ENCODE measurements at places on chromosomes 2 and 18.
A peak's percentile ranks its signal among the peaks of the same experiment; 100 is the strongest.

- DNase-seq = no peak
These were observed 68.8 kb downstream of the EMX1 start for GRCh38 chr2:72985891-72986683.

- no peak for DNase-seq
These were observed 740.3 kb downstream of the NRXN1 start for GRCh38 chr2:50291610-50292009.

DNA sequence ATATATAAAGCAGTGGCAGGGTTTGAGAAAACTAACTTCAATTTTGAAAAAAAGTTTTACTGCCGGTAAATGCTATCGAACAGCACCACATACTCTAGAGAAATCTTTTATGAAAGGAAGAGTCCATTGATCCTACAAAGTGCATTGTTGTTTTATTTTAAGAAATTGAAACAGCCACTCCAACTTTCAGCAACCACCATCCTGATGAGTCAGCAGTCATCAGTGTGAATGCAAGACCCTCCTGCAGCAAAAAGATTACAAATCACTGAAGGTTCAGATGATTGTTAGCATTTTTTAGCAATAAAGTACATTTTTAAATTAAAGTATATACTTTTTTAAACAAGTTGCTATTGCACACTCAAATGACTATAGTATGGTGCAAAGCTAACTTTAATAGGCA, 1017.7 kb upstream of the CRIM1 start:
- DNase-seq = no peak

DNA sequence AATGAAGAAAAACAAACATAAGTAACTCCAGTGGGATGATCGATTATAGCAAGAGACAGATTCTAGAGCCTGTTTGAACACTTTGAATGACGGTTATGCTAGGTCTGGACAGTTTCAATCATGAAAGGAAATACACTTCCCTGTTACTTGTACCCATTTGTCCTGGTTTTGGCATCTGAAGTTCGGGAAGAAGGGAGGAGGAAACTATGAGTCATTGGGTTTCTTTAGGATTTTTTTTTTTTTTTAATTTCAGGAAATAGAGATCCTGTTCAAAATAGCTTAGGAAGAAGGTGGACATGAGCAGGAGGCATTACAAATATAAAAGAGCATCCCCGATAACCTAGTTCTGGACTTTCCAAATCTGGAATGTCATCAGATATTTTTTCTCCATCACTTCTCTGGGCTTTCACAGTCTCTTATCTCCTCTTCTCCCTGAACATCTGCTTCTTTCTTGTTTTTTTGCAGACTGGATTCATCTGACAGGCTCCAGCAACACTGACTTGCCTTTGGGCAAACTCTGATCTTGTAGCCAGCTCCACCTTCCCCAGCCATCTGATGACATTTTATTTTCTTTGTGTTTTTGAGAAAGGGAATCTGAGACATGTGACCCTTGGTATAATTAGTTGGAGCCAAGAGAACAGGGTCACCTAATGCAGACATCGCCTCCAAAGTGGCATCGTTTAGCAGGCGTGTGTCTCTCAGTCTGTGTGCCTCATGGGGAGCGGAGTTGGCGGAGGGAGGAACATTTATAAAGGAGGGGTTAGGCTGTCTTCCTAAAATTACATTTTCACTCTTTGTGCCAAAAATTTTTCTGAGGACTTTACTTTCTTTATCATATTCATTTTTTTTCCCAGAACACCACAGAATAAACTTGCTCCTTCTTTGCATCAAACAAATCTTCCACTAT, 195.3 kb upstream of the EPHA4 start:
- no peak for DNase-seq

GRCh38 chr2:23273786-23274185, 111.2 kb upstream of the KLHL29 start:
- no peak for DNase-seq

GRCh38 chr2:169480079-169480465, 778 bp downstream of the BBS5 start:
- no peak for DNase-seq

DNA sequence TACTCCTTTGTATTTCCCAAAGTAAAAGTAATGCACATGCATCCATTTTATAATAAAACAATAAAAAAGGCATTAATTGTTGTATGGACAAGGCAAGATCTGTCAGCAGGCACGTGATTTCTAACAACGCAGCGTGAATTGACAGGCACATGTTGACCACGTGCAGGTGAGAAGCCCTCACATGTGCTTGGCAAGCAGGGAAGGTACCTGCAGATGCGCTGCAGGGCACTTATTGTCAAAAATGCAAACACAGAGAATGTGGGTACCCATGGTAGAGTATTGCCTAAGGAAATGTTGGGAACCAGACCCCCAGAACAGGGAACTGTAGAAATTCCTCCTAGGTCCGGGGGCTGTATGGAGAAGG, 515.0 kb upstream of the HS6ST1 start:
- no peak for DNase-seq

DNA sequence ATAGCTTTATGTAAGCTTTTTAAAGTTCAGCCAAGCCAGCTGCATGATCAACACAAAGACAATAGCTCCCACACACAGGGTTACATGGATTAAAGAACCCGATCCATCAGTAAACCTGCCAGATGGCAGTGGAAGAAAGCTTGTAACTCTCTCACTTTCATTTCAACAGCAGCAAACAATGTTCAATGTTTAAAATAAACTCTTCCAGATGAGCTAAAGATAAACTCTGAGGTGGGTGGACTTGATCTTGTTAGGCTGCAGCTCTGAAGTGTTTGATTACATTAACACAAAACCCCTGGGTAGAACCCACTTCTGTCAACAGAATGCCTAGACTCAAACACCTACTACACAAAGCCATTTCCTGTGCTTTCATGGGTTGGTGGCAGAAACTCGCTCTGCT, 13.9 kb downstream of the RDH14 start:
- no peak for DNase-seq

- no peak for DNase-seq
These were observed 34.4 kb downstream of the NEMP2 start for GRCh38 chr2:190500054-190500502.

DNA sequence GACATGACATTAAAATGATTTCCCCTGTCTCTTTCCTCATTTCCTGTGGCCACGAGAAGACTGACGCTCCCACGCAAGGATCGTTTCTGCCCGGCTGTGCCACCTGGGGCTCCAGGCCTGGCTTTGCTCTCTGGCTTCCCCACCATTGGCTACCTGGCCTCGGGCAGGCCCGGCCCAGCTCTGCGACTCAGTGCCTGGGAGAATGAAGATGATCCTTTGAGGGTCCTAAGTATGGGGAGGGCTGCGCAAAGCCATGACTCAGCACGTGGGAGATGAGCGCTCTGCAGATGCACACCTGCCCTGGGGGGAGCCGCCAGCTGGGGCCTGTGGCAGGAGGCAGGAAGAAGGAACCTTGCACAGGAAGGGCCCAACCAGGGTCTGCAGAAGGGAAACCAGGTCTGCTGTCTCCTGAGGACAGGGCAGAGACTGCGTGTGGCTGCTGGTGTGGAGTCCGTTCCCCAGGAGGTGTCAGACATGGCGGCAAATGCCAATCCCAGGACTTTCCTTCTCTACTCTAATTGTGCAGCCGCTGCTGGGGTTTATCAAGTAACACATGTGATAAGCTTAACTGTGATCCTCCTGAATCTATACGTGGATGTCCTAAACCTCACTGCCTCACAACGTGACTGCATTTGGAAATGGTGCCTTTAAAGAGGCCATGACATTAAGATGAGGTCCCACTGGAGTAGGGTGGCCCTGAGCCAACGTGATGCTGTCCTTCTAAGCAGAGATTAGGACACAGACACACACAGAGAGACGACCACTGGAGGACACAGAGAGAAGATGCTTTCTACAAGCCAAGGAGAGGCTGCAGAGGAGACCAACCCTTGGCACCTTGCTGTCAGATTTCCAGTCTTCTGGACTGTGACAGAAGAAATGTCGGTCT, 32.9 kb downstream of the MBP start:
- DNase-seq = no peak

DNA sequence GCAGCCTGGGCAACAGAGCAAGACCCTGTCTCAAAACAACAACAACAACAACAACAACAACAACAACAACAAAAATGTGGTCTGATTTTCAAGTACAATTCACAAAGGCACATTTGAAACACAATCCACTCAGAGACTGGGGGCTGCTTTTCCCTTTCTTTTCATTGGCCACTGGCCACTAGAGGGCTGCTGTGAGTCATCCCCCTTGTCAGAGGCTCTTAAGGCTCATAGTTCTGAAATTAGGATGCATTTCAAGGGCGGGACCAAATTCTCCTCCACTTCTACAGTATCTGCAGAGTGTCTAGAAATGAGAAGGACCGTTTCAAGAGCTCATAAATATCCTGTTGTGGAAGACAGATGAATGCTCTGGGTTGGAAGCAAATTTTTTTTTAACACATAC, 285.4 kb downstream of the NRXN1 start:
- no peak for DNase-seq

DNA sequence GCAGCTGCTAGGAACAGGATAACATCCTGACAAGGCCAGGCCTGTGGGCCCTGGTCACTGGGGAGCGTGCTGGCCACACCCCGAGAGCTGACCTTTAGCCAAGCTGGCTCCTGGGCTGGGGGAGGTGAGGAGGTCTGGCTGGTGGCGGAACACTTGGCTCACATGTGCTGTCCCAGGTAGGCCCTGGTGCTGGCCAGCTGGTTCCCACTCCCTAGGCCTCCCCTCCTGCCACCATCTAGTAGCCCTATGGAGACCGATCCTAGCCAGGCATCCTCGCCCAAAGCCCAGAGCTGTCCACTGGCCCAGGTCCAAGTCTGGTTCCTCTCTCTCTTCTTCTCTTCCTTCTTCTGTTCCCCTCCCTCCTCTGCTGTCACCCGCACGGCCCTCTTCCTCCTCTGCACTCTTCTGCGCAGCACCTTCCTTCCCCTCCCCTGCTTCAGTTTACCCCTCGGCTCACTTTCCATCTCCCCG, 52.4 kb downstream of the TNS1 start:
- DNase-seq = no peak

DNA sequence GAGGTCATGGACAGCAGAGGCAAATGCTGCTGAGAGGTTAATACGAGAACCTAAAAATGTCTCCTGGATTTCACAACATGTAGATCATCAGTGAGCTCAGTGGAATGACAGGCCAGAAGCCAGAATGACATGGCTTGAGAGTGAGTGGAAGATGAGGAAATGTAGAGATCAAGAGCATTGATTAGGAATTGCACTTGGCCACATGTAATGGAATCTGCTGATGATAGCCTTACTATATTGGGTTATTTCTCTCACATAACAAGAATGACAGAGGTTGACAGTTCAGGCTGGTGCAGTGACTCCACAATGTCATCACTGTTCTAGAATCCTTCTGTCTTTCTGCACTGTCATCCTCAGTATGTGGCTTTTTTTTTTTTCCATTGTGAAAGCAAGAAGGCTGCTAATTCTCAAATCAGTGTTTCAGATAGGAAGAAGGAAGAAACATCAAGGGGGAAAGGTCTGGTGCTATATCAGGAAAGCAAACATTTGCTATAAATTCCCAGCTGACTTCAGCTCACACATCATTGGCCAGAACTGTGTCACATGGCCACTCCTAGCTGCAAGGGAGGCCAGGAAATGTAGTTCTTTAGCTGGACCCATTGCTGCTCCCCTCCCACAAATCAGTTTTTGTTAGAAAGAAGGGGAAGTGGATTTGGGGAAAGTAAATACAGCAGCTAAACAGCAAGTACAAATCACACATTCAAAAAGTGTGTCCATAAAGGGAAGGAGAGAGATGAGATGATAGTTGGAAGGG, 127.2 kb downstream of the FAM161A start:
- no peak for DNase-seq

DNA sequence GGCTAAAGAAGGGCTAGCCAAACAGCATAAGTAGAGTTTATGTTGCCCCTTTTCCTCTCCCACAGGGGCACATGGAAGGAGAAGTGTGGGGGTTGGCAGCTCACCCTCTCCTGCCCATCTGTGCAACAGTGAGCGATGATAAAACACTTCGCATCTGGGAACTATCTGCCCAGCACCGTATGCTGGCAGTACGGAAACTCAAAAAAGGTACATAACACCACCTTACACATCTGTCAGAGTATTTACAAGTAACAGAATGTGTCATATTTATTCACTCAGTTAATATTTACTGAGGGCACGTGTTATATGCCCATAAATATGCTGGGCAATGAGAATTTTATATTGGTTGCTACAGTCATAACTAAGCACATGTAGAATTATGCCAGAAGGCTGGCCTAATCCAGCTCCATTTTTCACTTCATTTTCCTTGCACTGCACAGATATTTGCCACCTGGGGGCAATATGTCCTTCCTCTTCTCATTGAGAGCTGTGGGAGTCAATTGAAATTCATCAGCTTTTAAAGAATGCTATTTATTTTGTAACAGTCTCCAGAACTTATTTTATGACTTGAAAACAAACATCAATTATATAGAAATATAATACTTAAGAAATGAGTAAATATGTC, 150.6 kb downstream of the RTN4 start:
- DNase-seq = peak; percentile 60

- DNase-seq = no peak
These were observed 51.0 kb upstream of the ABCA12 start for GRCh38 chr2:215189393-215189792.

DNA sequence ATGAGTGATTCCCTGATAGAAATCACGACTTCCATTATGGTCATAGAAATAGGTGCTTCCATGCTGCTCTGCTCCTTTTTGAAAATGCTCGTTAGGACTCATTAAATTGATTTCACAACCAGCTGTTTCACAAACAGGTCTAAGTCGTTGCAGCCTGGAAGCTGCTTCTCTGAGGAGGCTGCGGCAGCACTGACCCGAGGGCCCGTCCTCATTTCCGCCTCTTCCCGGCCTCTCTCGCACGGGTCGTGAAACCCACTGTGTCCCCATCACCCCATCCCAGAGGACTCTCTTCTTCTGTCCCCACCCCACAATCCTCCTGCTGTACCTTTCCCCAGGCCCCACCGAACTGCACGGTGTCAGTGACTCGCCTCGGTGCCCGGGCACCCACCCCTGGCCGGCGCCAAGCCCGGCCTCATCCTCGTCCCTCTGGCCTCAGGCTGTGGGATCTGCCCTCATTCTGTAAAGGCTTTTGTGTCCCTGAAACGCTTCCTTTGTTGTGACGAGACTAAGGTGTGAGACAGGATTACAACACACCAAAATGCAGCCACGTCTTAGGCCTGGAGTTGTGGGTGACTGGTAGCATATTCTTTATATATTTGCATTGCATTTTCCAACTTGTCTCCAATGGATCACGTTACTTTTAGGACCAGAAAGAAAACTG, 112.7 kb upstream of the CTDP1 start:
- no peak for DNase-seq

DNA sequence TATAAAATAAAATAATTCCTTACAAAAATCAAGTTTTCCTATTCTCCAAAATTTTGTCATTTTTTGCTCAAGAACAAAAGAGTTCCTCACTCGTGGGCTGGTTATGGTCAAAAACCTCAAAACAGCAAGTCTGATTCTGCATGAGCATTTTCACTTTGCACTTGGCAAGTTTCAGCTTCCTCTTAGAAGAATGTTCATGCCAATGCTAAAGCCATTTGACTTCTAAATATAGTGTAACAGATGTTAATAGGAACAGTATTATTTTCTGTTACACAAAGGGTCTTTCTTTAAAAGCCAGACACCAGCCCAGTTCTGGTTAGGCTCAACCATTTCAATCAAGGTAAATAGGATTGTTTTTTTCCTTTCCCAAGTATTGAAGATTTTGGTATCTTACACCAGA, 261.3 kb upstream of the CCDC68 start:
- DNase-seq = no peak

Data from skin of body (tissue), 3 donors.